Activated CD8-positive, alpha-beta memory T cell treated with anti-CD3 and anti-CD28 coated beads for 48 hours (primary cell): ENCODE measurements at places on chromosomes 13 and 19.
A peak's percentile ranks its signal among the peaks of the same experiment; 100 is the strongest.

GRCh38 chr13:97522243-97522642, 88.3 kb downstream of the RAP2A start:
- DNase-seq: no peak

DNA sequence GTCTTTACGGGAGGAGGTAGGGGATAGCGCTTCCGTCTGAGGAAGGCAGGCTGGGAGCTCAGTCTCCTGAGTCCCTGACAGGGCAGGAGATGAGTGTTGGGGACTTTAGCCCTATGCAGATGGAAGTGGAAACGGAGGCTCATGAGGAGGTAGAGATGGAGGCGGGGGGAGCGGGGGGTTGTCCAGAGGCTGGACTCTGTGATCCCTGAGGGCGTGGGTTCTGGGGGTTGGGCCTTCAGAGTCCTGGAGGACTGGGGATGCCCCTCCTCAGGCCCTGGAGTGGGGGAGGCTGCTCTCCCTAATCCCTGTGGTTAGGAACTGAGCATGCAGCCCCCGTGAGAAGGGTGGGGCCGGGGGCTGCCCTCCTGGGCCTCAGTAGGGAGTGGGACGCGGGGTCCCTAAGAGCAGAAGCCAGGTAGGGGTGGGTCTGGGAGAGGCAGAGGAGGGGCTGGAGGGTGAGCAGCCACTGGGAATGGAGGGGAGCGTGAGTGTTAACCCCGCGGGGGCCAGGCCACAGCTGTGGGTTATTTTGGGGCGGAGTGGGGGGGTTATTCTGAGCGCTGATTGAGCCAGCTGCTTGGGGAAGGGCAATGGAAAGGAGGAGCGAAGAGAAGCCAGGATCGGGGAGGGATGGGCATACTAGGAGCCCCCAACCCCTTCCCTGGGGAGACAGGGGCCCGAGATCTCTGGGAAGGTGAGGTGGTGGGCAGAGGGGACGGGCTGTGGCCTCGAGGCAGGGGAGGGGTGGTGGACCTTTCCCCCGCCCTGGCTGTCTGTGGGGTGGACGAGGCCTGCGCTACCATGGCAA, 2.8 kb downstream of the GRIN2D start:
- no peak for DNase-seq

- DNase-seq: no peak
These were observed 234.7 kb downstream of the RBM26 start for GRCh38 chr13:79171141-79172061.

GRCh38 chr19:54791476-54791875, 11.9 kb upstream of the KIR2DL4 start:
- no peak for DNase-seq

DNA sequence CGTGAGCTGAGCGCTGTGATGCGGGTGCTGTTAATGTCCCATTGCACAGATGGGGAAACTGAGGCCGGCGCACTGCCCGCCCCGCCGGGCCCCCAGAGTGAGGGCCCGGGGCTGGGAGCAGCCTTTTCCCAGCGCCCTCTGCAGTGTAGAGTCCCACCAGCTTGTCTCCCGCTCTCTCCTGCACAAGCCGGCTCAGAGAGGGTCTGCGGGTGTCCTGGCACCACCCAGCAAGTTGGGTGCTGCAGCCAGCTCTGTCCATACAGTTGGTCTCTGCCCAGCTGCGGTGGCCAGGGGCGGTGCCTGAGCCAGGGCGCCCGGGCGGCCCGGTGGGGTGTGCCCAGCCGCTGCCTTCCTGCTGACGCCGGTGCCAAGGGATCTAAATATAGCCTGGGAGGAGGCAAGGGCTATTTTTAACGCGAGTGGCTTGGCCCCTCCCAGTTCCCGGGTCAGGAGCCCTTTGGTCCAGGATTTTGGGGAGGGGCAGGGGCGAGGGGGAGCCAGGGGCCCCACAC, 19.3 kb downstream of the GADD45B start:
- no peak for DNase-seq

GRCh38 chr19:16283210-16284061, 41.2 kb upstream of the KLF2 start:
- DNase-seq: peak; percentile 51

DNA sequence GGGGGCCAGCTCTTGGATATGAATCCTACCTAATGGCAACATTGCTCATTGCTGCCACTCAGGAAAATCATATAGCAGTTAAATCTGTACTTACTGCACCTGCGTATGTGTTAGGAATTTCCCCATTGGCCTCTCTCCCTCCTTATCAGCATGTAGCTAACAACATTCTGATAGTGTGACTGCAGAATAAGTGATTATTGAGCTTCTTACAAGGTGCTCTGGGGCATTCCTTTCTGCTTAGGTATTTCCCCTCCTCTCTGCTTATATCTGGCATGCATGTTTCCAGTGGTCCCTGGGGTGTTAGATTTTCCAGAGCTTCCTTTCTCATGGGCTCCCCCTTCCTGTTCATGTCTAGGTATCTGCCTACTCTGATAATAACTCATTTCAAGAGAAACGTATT, 414.1 kb upstream of the SLITRK1 start:
- DNase-seq: no peak

GRCh38 chr19:51507192-51507591, 5.6 kb upstream of the SIGLEC12 start:
- no peak for DNase-seq

DNA sequence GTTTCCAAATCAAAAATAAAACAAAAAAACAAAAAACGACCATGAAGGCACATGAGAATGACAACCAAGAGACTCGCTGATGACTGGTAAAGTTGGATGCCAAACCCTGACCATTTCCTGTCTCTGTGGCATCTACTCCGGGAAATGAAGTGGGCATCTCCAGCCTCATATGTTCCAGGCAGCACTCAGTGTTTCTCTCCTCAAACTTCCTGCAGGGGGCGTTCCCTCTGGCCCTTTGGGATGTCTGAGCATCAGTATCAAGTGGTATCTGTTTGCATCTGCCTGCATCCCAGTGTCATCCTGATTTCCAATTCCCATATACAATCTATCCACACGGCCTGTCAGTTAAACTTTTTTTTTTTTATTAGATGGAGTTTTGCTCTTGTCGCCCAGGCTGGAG, 9.8 kb upstream of the SIGLEC12 start:
- no peak for DNase-seq

- DNase-seq: no peak
These were observed 8.3 kb upstream of the FAM187B start for GRCh38 chr19:35236638-35237400.

DNA sequence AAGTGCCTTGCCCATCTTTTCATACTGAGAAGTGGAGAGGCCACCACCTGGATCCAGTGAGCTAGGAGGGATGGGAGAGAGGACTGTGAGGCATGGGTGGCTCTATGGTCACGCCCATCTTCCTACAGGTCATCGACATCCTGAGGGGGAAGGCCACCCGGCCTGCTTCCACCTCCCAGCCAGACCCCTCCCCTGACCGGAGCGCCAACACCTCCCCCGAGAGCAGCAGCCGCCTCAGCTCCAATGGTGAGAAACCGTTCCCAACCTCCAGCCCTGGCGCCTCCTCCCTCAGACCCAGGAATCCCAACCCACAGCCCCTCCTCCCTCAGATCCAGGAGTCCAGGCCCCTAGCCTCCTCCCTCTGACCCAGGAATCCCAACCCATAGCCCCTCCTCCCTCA, 10.1 kb downstream of the BCL3 start:
- DNase-seq: no peak

- no peak for DNase-seq
These were observed 5.1 kb upstream of the NANOS2 start for GRCh38 chr19:45919678-45920077.

- DNase-seq: no peak
These were observed 53.3 kb upstream of the SLITRK1 start for GRCh38 chr13:83935566-83935965.

- no peak for DNase-seq
These were observed 115.9 kb downstream of the TSHZ3 start for GRCh38 chr19:31233295-31233800.

DNA sequence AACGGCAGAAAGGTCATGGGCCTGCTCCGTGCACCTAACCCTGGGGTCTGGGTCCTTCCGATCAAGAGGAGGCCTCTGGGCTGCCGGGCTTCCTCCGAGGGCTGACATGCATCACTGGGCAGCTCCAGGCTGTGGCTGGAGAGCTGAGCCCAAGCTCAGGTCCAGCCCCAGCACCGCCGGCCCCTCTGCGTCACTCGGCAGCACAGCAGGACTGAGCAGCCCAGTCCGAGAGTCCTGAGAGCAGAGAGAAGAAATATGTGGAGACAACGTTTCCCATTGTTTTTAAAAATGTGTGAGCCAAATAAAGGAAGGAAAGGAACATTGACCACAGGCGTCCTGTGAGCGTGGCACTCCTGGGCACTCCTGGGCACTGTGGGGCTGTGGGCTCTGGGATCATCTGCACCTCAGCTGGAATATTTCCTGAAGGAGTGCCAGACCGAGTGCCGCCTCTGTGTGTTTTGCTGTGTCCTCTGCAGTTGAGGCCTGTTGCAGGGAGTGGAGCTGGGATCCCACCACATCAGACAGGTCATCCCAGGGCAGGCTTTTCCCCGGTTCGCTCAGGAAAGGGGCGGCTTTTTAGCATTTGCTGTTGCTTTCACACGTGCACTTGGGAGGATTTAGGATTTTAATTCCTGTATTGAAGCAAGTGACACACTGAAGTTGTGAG, 37.8 kb upstream of the TFDP1 start:
- DNase-seq: no peak

- DNase-seq: no peak
These were observed 776.5 kb upstream of the SLITRK1 start for GRCh38 chr13:84658491-84659358.

- DNase-seq: no peak
These were observed 539.7 kb downstream of the RFC3 start for GRCh38 chr13:34357435-34358232.
